Activated effector memory CD4-positive, alpha-beta T cell treated with Interleukin-2 at 50 U/mL for 16 hours (primary cell): ENCODE measurements at places on chromosomes 2 and 18.

GRCh38 chr2:152566728-152567069 lies 150.6 kb downstream of the PRPF40A start:
- DNase-seq = no peak

- no peak for DNase-seq
Observed at GRCh38 chr18:23867006-23867405, 147.5 kb upstream of the TTC39C start.

DNA sequence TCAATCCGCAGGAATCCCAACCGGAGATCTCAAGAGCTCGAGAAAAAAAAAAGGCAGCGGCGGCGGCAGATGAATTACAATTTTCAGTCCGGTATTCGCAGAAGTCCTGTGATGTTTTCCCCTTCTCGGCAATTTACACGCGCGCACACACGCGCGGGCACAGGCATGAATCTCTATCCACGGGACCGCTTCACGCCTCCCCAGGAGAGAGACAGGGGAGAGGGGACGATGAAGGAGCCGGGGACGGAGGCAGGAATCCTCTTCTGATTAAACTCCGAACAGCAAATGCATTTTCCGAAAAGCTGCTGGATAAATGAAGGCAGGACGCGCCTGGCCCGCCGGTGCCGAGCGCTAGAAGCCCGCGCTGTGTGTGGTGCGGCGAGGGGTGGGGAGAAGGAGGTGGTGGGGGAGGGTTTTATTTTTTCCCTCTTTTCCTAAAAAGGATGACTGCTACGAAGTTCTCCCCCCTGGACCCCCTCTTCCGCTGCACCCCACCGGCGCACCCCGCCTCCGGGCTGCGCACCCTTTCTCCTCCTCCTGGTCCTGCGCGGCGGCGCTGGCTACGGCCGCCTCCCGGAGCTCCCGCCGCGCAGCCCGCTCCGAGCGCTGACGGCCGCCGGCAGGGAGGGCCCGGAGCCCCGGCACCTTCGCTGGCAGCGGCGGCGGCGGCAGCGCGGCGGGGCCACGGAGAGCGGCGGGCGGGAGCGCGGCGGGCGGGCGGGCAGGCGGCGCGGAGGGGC lies at the start of gene BCL2:
BCL2 (minus strand) TSS at position 387 of the 740 bp plus-strand sequence.
- no peak for DNase-seq

- no peak for DNase-seq
Observed at GRCh38 chr2:238685713-238686112, 162.2 kb upstream of the TWIST2 start.
